IMR-90 (cell line): ENCODE measurements at places on chromosomes 6 and 20.

DNA sequence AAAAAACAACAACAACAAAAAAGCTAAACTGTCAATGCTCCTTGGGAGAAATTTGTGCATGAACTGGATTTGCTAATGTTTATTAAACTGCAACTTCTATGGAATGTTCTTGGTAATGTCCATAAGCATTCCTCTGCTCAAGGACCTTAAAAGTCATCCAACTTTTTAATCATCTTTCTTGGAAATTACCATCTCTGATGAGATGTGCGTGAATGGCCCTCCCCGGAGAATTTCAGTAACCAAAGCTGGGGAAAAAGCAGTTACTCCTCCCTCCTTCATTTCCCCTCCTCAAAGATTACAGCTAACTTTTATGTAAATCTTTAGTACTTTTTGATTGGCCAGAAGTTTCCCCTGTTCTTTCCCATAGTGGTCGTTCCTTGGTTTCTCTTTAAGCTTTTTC, 5.2 kb downstream of the TBCC start:
- H3K4me1 ChIP-seq, result peaks cover 7% of the 10 kb centered on the region; the same call in 1 of the 2 replicates
- no peak for DNase-seq
- no peaks in the 10 kb centered on the region for H3K27me3 ChIP-seq
- no peaks in the 10 kb centered on the region; the same call in 1 of the 2 replicates for H3K36me3 ChIP-seq
- no peak overlapping the region for H3K4me3 ChIP-seq

DNA sequence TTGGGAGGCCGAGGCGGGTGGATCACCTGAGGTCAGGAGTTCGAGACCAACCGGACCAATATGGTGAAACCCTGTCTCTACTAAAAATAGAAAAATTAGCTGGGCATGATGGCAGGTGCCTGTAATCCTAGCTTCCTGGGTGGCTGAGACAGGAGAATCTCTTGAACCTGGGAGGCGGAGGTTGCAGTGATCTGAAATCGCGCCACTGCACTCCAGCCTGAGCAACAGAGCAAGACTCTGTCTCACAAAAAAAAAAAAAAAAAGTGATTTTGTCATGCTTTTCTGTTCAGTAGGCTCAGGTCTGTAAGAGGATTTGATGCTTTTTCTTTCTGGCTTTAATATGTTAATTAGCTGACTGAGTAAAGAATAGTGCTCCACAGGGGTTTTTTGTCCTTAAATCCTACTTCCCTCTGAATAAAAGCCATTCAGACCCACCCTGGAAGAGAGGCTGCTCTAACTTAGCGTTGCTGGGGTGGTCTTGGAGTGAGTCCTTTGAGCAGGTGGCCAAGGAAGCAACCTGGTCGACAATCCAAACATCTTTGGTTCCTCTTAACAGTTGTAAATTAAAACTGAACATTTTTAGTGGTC, 19.0 kb downstream of the MCM8 start:
- H3K4me1 ChIP-seq, result peaks cover 2% of the 10 kb centered on the region; the same call in 1 of the 2 replicates
- H3K27me3 ChIP-seq, result no peaks in the 10 kb centered on the region
- no peak overlapping the region for H3K27ac ChIP-seq
- DNase-seq, result no peak
- H3K36me3 ChIP-seq, result peaks cover 2% of the 10 kb centered on the region; the same call in 1 of the 2 replicates

GRCh38 chr6:169577236-169577635, 124.6 kb downstream of the WDR27 start:
- peaks cover 1% of the 10 kb centered on the region for H3K36me3 ChIP-seq
- no peak for DNase-seq
- H3K4me1 ChIP-seq, result no peaks in the 10 kb centered on the region
- no peaks in the 10 kb centered on the region for H3K27me3 ChIP-seq
- no peak overlapping the region for H3K27ac ChIP-seq

GRCh38 chr6:152310371-152310954, 326.7 kb downstream of the SYNE1 start:
- peaks cover 11% of the 10 kb centered on the region for H3K4me1 ChIP-seq
- H3K36me3 ChIP-seq, result peaks cover 20% of the 10 kb centered on the region
- no peak for DNase-seq
- no peak overlapping the region for H3K27ac ChIP-seq
- no peaks in the 10 kb centered on the region for H3K27me3 ChIP-seq

GRCh38 chr6:3549314-3549940, 92.6 kb upstream of the SLC22A23 start:
- H3K27ac ChIP-seq, result no peak overlapping the region
- no peak for DNase-seq
- H3K27me3 ChIP-seq, result peaks cover 25% of the 10 kb centered on the region
- no peaks in the 10 kb centered on the region for H3K4me1 ChIP-seq
